ENCODE measurements at places on chromosomes 3 and 15.

- no peak for DNase-seq
Measured at GRCh38 chr3:62625268-62625667, 249.9 kb downstream of the CADPS start.

GRCh38 chr15:100771746-100772145 lies 107.9 kb upstream of the ALDH1A3 start:
- no peak for DNase-seq

DNA sequence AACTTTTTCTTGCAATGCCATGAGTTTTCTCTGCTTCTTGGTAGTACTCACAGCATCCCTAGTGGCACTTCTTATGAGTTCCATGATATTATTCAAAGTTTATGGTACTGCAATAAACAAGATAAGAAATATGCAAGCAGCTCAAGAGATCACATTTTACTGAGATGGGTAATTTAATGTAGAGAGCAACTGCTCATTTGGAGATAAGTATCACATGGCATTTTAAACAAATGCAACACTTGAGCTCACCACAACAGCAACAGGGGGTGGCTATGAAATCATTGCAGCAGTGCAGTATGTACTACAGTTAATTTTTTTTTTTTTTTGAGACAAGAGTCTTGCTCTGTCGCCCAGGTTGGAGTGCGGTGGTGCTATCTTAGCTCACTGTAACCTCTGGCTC lies 85.1 kb downstream of the WDR49 start:
- no peak for DNase-seq

DNA sequence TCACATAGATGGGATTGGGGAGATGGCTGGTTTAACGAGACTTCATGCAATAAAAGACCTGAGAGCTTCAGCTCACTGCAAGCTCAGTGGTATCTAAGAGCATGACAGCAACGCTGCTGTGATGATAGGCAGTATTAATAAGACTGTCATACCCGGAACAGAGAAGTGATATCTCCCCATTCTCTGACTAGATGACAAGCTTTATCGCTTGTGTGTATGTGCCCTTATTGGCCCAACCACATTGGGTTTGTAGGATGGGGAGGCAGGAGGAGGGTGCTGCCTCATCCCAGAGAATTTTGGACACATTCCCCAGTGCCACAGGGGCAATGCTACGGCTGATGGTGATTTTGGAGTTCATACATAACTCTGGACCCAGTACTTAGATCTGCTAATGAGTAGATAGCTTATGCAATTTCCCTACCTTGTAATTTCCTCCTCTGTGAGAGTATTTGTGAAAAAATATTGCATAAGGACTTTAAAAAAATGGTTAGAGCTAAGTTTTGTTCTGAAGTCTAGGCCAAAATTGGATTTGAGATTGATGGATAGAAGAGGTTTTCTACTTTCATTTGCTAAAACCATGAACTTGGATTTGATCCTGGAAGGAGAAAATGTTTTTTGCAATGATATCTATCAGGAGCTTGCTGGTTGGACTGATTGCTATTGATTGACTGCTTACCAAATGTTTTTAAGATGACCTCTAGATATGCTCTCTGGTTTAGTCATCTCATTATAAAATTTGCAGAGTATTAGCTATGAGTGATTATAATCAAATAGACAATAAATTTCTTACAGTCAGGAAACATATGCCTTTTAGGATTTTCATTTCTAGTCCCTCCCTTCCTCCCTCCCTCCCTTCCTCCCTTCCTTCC lies 14.0 kb upstream of the TMEM212 start:
- no peak for DNase-seq

DNA sequence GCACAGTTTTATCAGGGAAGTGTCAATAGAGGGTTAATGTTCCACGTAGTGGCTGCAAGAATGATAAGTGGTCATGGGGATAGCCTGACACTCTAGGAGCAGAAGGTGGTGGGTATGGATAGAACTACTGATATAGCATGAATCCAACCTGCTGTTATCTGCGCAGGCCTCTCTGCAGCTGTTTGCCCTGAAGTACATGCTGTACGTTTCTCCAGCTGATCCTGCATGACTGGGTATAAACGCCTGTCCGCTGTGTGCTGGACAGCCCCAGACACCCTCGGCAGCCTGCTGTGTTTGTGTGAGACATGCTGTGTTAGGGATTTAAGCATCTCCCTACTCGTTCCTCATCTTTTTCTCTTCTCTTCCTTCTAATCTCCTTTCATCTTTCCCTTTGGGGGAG lies 87.1 kb downstream of the LPP start:
- DNase-seq: no peak

GRCh38 chr3:38002940-38003339 lies 12.4 kb downstream of the VILL start:
- DNase-seq: no peak

- DNase-seq: no peak
Measured at GRCh38 chr15:58346361-58346760, 85.4 kb upstream of the LIPC start.

GRCh38 chr3:173933113-173933512 lies 535.6 kb downstream of the NLGN1 start:
- DNase-seq: no peak

GRCh38 chr3:134384963-134385362 lies 10.7 kb upstream of the AMOTL2 start:
- DNase-seq: no peak

DNA sequence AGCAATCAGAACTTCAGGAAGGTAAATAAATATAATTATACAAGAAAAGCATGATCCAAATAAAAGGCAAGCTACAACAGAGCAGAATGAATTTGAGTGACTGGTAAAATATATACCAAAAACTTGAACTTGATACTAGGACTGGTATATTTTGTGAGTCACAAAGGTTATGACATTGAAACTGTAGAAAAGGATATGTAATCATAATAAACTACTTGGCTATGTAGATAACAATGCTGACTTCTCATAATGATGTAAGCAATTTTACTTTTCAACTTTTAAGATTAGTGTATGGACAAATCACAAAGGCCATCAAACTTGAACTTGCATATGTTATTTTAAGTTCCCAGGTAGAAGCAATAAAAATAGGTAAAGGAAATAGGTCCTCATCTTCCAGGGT lies 384.5 kb upstream of the NECTIN3 start:
- DNase-seq: no peak

GRCh38 chr3:134471521-134472193 lies 14.1 kb downstream of the ANAPC13 start:
- DNase-seq: no peak

DNA sequence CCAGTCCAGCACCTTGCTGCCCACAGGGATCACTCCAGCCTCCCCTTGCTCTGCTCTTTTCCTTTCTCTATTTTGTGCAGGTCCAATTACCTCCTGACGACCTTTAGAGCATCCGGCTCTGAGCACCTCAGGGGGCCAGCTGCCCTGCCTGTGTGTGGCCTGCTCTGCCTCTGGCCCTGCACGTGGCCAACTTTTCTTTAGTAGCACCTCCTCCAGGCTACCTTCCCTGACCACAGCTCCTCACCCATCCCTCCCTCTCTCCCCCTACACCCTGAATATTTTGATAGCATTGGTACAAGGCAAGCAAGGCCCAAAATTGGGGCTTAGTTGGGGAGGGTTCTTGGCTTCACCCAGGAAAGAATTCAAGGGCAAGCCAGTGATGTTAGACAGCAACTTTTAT lies 66.9 kb upstream of the PRR20G start:
- DNase-seq: no peak

DNA sequence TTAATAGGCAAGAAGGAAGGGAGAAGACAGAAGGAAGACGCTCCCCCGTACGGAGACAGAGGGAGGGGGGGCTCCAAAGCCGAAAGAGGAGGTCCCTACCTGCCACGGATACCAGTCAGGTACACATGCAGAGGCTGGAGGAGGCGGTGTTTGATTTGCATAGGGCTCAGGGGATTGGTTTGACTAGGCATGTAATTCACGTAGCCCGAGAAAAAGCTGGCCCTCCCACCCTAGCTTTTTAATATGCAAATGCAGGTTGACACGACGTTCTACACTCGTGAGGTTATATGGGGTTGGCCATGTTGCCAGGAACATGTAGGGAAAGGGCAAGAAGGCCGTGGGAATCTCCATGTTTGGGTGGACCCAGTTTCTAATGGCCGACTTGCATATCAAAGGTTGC lies 29.8 kb downstream of the ZNF592 start:
- DNase-seq: no peak

All from GM13977 (cell line).